A549 treated with dexamethasone at 1 μM for 4 hours (cell line): ENCODE measurements at places on chromosomes 5 and 9. TPM values are rescaled to one million over a fixed set of nuclear protein-coding genes. Genes with fewer than 3 reads are reported as not detected.

The PCDHA1 gene
- total RNA-seq: 0.08 to 0.21 TPM (median 0.18 TPM) in 5 replicates

The HTR4 gene
- total RNA-seq: not detected in 5 replicates

The IL17B gene
- total RNA-seq: not detected in 5 replicates

The MED27 gene
- total RNA-seq: 31.2 to 35.6 TPM (median 32.4 TPM) in 5 replicates

The GABRA1 gene
- total RNA-seq: not detected in 5 replicates

The EIF4E1B gene
- total RNA-seq: not detected in 5 replicates

The ANKRD34B gene
- 0.05 to 0.14 TPM (median 0.09 TPM) in 5 replicates for total RNA-seq

The UGT3A2 gene
- total RNA-seq: not detected in 5 replicates

The AJM1 gene
- 3.2 to 4.8 TPM (median 4.3 TPM) in 5 replicates for total RNA-seq

The SETX gene
- total RNA-seq: 18.5 to 23.5 TPM (median 21.1 TPM) in 5 replicates

The C9 gene
- total RNA-seq: not detected in 5 replicates

The PGM5 gene
- 0.06 TPM in 1 of 5 replicates, not detected in the others for total RNA-seq

The SHC3 gene
- 0.17 to 0.39 TPM (median 0.22 TPM) in 5 replicates for total RNA-seq

The SRP19 gene
- total RNA-seq: 84.9 to 98.2 TPM (median 88.7 TPM) in 5 replicates

The CCL21 gene
- total RNA-seq: not detected in 5 replicates

The PCDHGA10 gene
- total RNA-seq: 0.02 TPM in 2 of 5 replicates, not detected in the others

The ST8SIA4 gene
- 0.17 to 0.46 TPM (median 0.38 TPM) in 5 replicates for total RNA-seq

The PCDHGB2 gene
- total RNA-seq: 0.05 to 0.16 TPM (median 0.11 TPM) in 5 replicates

The SLC22A5 gene
- total RNA-seq: 50.3 to 69.0 TPM (median 66.0 TPM) in 5 replicates

The IFNA6 gene
- not detected in 5 replicates for total RNA-seq

The PRDM9 gene
- not detected in 5 replicates for total RNA-seq

The TMOD1 gene
- 1.6 to 2.0 TPM (median 1.7 TPM) in 5 replicates for total RNA-seq

The SLC27A6 gene
- total RNA-seq: 0.07 to 0.08 TPM (median 0.08 TPM) in 4 of 5 replicates, not detected in the other

The SLC25A48 gene
- 0.16 to 0.41 TPM (median 0.29 TPM) in 5 replicates for total RNA-seq
